Upper lobe of right lung (tissue), 1 donor: ENCODE measurements at places on chromosomes 4 and X. TPM values are rescaled to one million over a fixed set of nuclear protein-coding genes. Genes with fewer than 3 reads are reported as not detected.

DNA sequence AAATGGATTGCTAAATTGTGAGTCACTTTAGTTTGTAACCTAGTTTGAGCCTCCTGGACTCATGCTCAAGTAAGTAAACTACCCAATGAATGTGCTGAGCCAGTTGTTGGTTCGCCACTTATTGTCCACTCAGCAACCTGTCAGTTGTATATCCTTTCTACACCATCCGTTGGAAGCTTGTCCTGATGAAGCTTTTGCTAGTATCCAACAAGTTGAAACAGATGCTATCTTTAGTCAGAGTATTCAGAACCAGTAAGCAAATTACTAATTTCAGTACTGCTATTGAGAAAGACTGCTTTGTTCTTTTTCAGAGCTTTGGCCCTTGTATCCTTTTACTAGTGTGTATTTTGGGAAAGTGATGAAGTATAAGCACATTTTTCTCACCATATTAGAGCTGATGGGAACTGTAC is 4.3 kb upstream of the NAA15 start:
- H3K27me3 ChIP-seq, result no peaks in the 10 kb centered on the region
- H3K27ac ChIP-seq, result no peak overlapping the region
- H3K36me3 ChIP-seq, result peaks cover 18% of the 10 kb centered on the region
- DNase-seq, result no peak
- no peak overlapping the region for H3K4me3 ChIP-seq

DNA sequence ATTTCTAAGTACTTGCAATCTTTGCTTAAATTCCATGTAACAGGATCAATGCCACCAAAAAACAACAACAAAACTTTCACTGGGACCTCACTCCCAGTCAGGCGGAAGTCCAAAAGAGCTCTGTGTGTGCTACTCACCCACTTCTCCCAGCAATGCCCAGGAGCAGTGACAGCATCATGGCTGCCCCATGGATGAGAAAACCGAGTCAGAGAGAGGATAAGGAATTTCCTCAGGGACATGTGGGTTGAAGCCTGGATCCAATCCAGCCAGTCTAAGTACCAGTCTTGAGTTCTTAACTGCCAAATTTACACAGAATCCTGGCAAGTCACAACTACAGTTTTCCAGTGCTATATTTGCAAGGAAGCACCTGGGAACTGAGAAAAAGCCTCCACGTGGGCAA is 64.5 kb downstream of the STX18 start:
- H3K27ac ChIP-seq, result no peak overlapping the region
- H3K4me1 ChIP-seq, result peaks cover 5% of the 10 kb centered on the region

DNA sequence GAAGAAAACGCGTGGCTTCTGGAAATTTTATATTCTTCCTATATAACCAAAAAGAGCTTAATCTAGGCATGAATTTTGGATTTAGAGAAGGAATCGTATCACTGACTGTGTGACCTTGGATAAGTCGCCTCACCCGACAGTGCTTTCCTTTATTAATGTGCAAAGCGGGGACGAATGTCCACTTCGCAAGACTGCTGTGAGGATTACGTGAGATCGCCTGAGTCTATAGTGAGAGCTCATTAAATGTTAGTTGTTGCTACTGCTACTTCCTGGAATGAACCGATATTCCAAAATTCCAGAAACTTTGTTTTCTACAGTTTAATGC is 448 bp upstream of the TBC1D8B start:
- H3K4me3 ChIP-seq, result peak overlapping the region; percentile 62
- H3K27me3 ChIP-seq, result no peaks in the 10 kb centered on the region
- no peak for DNase-seq
- H3K36me3 ChIP-seq, result no peaks in the 10 kb centered on the region
- no peaks in the 10 kb centered on the region for H3K4me1 ChIP-seq

GRCh38 chrX:54492340-54492739 is 3.7 kb downstream of the FGD1 start:
- no peak for DNase-seq
- H3K4me1 ChIP-seq, result no peaks in the 10 kb centered on the region
- H3K27ac ChIP-seq, result no peak overlapping the region
- H3K36me3 ChIP-seq, result no peaks in the 10 kb centered on the region

- H3K4me3 ChIP-seq, result no peak overlapping the region
- H3K36me3 ChIP-seq, result no peaks in the 10 kb centered on the region
- no peaks in the 10 kb centered on the region for H3K4me1 ChIP-seq
Measured at GRCh38 chr4:3253808-3254207, 4.8 kb downstream of the MSANTD1 start.

- H3K4me3 ChIP-seq, result no peak overlapping the region
- no peaks in the 10 kb centered on the region for H3K4me1 ChIP-seq
- H3K27me3 ChIP-seq, result no peaks in the 10 kb centered on the region
- H3K36me3 ChIP-seq, result no peaks in the 10 kb centered on the region
Measured at GRCh38 chrX:16469870-16470269, 180.1 kb upstream of the S100G start.

DNA sequence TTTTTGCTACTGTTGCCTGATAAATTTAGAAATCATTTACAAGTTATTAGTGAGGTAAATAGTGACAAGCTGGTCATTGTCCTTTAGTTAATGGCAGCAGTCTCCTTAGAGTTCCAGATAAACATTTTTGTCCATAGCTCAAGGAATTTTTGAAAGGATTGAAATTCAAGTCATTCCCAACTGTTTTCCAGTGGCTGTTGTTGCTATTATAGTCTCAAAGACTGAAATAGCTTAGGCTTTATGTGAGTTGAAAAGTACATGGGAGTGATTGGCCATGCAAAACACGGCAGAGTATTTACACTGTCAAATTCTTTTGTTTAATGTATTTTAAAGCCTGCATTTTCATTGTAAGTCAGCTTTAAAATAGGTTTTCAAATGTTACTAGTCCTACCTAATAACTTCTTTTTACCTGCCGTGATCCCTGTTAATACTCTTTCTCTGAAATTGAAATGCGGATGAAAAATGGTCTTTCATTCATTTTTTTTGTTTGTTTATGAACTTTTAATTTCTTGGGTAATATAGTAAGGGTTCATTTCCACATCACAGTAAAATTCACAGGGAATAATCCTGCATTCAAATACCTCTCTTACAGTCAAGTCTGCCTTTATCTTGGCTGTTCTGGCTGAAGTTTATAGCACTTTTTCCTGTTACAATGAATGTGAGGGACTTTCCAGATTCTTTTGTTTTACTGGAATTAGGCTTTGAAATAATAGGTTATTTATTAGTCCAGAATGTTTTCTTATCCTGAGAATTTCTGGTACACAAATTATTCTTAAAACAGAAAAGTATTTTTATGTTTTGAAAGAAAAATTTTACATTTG is 85.1 kb downstream of the PDLIM5 start:
- no peaks in the 10 kb centered on the region for H3K36me3 ChIP-seq
- DNase-seq, result no peak
- H3K4me3 ChIP-seq, result no peak overlapping the region
- H3K27ac ChIP-seq, result no peak overlapping the region

- H3K4me3 ChIP-seq, result peak overlapping the region; percentile 53
- no peak for DNase-seq
- H3K4me1 ChIP-seq, result no peaks in the 10 kb centered on the region
- H3K27ac ChIP-seq, result peak overlapping the region; percentile 93
- no peaks in the 10 kb centered on the region for H3K36me3 ChIP-seq
Measured at GRCh38 chrX:24025741-24026403, 1.1 kb downstream of the KLHL15 start.

- no peaks in the 10 kb centered on the region for H3K36me3 ChIP-seq
- no peaks in the 10 kb centered on the region for H3K27me3 ChIP-seq
- H3K4me3 ChIP-seq, result no peak overlapping the region
Measured at GRCh38 chr4:146401274-146401673, 120.5 kb downstream of the SLC10A7 start.

DNA sequence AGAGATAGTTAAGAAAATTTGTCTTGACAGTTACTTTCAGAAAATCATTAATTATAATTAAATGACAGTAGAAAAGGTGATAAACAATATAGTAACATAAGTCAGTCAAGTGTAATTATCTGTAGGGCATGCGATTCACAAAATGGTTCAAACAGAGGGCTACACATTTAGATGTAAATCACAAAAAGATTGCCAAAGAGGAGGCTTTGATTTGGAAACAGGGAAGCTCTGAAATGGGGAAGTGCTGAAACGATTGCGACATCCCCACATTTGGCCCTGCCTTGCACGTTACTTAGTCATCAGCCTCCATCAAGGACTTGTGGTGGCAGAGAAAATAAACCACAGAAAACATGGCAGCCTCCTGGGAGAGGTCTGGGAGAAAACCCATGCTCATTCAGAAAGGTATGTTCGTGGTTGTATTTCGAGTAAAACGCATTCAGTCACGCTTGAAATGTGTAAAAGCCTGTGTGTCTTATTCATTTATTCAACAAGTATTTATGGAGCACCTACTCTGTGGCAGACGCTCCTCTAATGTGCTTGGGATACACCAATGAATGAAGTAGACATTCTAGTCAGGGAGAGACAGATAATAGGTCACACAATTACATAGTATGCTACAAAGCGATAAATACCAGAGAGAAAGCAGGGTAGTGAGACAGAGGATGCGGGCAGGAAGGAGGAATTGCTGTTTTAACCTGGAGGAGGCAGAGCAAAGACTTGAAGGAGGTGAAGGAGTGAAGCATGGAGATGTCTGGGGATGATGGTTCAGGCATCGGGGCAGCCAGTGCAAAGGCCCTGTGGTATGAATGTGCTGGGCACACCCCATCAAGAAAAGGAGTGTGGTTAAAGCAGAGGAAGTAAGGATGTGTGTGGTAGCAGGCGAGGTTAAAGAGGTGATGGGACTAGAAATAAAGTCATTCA is 7.8 kb downstream of the RBM47 start:
- peak; percentile 83 for DNase-seq
- H3K27ac ChIP-seq, result peak overlapping the region; percentile 52
- H3K36me3 ChIP-seq, result peaks cover 4% of the 10 kb centered on the region
- no peaks in the 10 kb centered on the region for H3K27me3 ChIP-seq
- H3K4me1 ChIP-seq, result peaks cover 19% of the 10 kb centered on the region
- no peak overlapping the region for H3K4me3 ChIP-seq

DNA sequence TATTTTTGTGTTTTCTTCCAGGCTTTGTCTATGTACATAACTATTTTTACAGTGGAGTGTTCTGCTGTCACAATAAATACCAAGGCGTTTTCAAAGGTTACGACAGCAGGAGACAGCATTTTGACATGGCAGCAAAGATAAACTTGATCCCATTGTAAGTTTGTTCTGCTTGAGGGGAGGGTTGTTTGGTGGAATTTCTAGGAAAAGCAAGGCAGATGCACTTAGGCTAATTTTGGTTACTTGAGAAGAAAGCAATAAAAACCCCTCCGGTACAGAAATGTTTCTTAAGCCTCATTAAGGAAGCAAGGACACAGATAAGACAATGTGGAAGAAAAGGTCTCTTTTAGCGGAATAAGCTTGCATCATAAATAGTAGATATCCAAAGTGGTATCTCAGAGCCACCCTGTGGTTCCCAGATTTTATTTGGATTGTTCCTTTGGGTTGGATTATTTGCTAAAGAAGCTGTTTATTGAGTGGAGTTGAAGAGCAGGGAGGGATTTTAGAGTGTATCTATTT is 54.3 kb downstream of the CLCN5 start:
- no peak for DNase-seq
- no peak overlapping the region for H3K4me3 ChIP-seq
- no peaks in the 10 kb centered on the region for H3K36me3 ChIP-seq
- no peaks in the 10 kb centered on the region for H3K27me3 ChIP-seq
- no peaks in the 10 kb centered on the region for H3K4me1 ChIP-seq

GRCh38 chr4:182842759-182843390 is 74.3 kb downstream of the DCTD start:
- H3K4me1 ChIP-seq, result no peaks in the 10 kb centered on the region
- no peaks in the 10 kb centered on the region for H3K27me3 ChIP-seq
- H3K27ac ChIP-seq, result no peak overlapping the region
- H3K4me3 ChIP-seq, result no peak overlapping the region

- H3K4me3 ChIP-seq, result no peak overlapping the region
- no peak for DNase-seq
- H3K4me1 ChIP-seq, result no peaks in the 10 kb centered on the region
- H3K27me3 ChIP-seq, result no peaks in the 10 kb centered on the region
Measured at GRCh38 chrX:117327373-117327772, 789.2 kb downstream of the KLHL13 start.

DNA sequence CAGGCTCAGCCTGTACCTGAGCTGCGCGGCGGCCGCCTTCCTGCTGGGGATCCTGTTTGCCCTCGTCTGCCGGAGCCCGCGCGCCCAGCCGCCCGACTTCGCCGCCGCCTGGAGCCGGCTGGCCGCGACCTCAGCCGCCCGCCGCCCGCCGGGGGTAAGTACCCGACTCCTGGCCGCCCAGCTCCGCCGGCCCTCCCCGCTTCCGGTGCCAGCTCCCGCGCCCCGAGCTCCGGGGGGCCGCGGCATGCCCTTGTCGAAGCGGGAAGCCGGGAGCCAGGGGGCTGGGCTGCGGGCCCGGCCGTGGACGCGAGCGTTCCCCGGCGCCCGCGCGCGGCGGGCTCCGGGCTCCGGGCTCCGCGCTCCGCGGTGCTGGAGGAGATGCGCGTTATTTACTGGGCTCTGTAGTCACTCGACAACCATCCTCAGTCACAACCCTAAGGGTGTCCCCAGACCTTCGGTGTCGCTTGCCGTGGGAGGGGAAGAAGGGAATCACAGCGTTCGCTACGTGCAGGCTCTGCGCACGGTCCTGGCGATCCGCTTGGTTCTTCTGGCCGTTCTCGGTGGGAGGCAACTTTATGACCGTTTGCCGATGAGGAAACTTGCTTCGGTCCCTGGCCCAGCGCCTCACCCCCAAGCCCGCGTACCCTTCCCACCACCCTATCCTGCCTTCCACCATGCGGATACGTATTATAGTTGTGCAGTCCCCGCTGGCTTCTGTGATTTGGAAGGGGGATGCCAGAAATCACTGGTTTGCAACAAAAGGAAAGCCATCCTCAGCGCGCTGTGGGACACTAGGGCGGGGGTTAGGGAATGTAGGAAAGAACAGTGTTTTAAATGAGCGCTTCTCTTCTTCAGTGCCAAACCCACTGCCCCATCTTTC is 944 bp downstream of the SNX25 start:
- no peaks in the 10 kb centered on the region for H3K27me3 ChIP-seq
- no peaks in the 10 kb centered on the region for H3K36me3 ChIP-seq
- peaks cover 18% of the 10 kb centered on the region for H3K4me1 ChIP-seq
- peak overlapping the region; percentile 81 for H3K27ac ChIP-seq
- peak; percentile 76 for DNase-seq
- peak overlapping the region; percentile 67 for H3K4me3 ChIP-seq

GRCh38 chrX:47797084-47797483 is 39.6 kb upstream of the ZNF81 start:
- no peak for DNase-seq
- no peaks in the 10 kb centered on the region for H3K27me3 ChIP-seq
- H3K27ac ChIP-seq, result no peak overlapping the region
- no peaks in the 10 kb centered on the region for H3K4me1 ChIP-seq

The IRF2 gene
- 44.0 TPM for total RNA-seq

The VCX3B gene
- total RNA-seq, result not detected

The TRIM75 gene
- total RNA-seq, result not detected

The AFAP1 gene
- 28.7 TPM for total RNA-seq
